ENCODE measurements at places on chromosomes 2 and 18.

DNA sequence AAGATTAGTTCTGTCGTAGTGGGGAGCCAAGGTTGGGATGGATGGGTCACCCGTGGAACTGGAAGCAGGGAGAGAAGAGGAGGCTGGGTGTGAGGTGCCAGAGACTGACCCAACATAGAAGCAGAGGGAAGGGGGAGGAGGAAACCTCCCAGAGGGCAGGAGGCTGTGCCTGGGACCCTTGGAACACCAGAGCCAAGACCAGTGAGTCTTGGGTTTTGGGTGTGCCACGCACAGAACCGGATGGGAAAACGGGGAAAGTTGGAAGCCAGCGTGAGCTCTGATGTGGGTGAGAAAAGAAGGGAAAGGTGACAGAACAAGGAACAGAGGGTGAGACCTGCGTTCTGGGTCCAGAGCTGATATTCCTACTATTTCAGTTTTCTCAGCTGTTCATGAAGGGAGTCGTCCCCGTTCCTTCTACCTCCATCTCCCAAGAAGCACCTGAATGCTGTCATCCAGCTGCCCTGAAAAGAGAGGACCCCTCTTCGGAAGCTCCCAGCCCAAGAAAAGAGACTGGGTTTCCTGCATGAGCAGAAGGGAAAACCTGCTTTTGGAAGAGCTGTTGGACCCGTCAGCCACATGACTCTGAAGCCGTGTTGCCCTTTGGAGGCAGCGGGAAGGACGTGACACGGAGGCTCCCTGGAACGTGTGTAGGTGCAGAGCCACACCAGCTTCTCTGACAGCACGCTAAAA, 250.1 kb downstream of the NDUFA10 start:
- no peak for DNase-seq

DNA sequence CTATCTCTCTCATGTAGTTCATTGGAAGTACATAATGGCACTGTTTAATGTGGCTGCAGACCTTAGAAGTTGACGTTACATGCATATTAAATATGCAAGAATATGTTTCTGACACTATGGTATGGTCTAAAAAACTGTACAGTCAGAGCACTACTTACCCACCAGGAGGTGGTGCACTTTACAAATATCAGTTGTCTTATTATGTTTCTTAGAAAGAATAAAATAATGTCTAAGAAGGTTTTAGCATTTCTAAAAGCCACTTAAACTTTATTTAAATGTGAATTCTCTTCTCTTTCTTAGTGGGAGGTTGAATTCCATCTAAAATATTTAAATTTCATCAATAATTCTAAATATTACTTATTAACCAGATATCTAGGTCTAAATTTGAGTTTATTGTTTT, 4.3 kb downstream of the TMEFF2 start:
- no peak for DNase-seq

DNA sequence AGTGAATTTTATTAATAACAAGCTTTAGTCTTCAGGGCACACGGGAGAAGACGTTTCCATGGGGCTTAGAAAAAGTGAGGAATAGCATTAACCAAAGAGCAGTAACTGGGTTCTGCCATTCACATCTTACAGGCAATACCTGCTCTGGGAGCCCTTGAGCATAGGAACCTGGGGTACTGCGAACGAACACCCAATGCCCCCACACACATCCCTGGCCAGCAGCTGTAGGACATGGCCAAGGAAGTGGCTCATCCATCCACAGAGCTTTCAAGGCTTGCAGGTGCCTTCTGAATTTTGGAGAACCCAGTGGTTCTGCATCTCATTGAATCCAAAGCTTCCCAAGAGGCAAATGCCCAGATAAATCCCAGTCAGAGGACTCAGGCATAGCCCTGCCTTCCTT, 152.2 kb downstream of the MYT1L start:
- no peak for DNase-seq

- no peak for DNase-seq
Observed at GRCh38 chr2:45498661-45499550, 112.2 kb downstream of the SRBD1 start.

DNA sequence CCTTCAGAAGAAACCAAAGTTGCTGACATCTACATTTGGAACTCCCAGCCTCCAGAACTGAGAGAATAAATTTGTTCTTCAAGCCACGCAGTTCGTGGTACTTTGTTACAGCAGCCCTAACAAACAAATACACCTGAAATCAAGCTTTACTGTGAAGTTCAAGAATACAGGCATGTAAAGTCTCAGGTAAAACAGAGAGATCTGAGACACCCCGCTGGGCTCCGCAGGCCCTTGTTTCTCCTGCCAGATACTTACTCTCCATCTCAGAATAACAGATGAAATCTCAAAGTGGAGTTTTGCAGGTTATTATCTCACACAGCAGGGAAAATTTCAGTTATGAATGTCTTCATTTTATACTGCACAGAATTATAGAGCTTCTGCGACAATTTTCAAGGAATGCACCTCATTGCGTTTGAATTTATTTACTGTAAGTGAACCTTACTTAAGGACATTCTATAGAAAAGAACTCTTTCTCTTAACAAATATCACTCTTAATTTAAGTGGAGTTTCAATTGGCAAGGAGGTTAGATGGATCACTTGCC, 492.4 kb upstream of the LRATD1 start:
- no peak for DNase-seq

- no peak for DNase-seq
Observed at GRCh38 chr2:199108056-199108455, 349.7 kb downstream of the SATB2 start.

- no peak for DNase-seq
Observed at GRCh38 chr18:48884771-48885170, 66.0 kb downstream of the SMAD7 start.

DNA sequence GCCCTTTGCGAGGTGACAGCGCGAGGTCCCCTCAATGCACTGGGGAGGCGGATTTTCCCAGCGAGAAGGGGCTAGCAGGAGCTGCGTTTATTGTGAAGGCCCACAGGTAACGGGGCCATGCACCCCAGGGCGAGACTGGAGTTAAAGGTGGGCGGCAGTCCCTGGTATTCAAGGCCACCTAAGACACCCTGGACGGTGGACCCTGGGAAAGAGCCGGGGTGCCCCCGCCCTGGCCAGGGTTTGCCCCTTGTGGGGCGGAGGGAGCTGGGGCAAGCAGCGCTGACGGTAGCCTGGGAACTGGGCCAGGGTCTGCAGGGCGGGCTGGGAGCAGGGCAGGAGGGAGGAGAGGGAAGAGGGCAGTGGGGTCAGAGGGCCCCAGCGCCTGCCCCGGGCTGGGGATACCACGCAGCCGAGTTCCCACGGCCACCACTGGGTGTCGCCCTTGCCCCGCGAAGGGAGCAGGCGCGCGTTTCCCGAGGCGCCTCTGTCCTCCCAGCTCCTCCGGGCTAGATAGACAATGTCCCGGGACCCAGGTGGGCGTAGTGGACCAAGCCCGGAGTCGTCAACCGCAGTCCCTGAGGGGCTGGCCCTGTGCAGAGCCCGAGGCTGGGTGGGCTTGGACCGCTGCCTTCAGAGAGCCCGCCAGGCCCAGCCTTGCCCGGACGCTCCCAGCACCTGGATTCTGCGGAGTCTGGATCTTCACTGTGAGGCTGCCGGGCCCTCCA, 80.2 kb downstream of the SMAD4 start:
- peak; percentile 37 for DNase-seq

GRCh38 chr2:55152475-55153412, 79.3 kb downstream of the CLHC1 start:
- DNase-seq, result peak; percentile 24

- DNase-seq, result no peak
Observed at GRCh38 chr18:7011142-7011541, 106.5 kb downstream of the LAMA1 start.

DNA sequence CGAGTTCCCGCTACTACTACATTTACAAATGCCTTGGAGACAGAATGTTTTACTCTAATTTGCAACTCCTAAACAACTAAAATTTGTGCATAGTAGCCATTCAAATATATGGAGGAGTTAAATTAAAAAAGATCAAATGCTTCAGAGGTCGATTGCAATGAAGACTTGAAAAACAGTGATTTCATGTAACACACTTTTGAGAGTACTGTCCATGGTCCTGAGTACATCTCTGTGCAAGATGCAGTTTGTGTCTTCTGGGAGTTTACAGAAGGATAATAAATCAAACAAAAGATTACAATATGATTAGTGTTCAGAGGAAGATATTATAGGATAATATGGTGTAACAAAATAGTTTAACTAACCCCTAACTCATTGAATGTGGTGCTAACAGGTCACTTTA, 894.7 kb downstream of the TMEM182 start:
- no peak for DNase-seq

DNA sequence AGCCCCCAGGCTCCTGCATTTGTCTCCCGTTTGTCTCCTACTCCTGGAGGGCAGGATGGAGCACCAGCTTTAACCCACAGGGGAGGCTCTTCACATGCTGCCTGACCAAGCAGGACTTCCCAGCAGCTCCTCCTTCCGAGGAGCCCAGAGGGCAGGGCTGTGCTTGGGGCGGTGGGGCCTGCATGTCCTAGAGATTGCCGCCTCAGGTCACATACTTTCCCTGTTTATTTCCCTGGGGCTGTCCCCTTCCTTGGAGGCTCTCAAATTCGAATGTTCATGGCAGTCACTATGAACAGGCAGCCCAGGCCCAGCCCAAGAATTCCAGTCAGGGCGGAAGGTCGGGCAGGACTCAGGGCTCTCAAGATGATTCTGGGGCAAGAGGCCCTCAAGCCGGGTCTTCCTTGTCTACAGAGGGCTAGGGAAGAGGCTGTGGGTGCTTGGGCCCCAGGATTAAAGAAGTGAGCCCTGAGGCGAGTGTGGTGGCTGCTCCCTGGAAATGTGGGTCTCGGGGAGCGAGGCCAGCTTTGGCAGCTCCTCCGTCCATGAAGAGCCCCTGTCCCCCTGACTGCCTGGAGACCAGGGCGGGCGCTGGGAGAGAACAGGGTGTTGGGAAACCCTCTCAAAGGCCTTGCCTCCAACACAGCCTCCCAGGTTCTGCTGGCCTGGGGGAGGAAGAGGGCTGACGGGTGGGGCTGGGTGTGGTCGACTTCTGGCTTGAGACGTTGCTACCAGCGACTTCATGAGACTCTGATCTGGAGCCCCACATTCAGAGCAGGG, 48.9 kb upstream of the HPCAL1 start:
- no peak for DNase-seq

- DNase-seq, result no peak
Observed at GRCh38 chr2:73981081-73982001, 3.4 kb upstream of the TET3 start.

- DNase-seq, result no peak
Observed at GRCh38 chr2:168165985-168166901, 81.2 kb downstream of the STK39 start.

GRCh38 chr2:191693166-191693565, 15.2 kb downstream of the NABP1 start:
- no peak for DNase-seq

DNA sequence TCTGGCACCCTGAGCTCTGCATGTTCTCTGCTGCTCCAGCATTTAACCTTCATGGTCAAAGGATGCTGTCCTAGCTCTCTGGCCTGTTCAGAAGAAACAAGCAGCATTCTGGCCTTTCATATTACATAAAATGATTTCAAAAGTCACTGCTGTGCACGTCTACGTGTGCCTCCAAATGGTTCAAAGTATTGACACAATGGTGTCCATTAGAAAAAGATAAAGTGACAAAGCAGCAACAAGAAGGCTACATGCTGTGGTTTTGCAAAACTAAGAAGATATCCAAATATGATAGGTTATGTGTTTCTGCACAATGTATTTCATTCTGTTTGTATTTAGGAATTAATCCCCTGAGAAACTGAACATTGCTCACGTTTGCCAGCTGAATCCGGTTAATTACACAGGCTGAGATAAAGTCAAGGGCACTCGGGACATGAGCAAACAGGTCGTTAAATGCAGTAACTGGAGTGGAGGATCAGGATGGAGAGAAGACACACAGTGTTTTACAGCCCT, 258.5 kb downstream of the DOK6 start:
- DNase-seq, result no peak

DNA sequence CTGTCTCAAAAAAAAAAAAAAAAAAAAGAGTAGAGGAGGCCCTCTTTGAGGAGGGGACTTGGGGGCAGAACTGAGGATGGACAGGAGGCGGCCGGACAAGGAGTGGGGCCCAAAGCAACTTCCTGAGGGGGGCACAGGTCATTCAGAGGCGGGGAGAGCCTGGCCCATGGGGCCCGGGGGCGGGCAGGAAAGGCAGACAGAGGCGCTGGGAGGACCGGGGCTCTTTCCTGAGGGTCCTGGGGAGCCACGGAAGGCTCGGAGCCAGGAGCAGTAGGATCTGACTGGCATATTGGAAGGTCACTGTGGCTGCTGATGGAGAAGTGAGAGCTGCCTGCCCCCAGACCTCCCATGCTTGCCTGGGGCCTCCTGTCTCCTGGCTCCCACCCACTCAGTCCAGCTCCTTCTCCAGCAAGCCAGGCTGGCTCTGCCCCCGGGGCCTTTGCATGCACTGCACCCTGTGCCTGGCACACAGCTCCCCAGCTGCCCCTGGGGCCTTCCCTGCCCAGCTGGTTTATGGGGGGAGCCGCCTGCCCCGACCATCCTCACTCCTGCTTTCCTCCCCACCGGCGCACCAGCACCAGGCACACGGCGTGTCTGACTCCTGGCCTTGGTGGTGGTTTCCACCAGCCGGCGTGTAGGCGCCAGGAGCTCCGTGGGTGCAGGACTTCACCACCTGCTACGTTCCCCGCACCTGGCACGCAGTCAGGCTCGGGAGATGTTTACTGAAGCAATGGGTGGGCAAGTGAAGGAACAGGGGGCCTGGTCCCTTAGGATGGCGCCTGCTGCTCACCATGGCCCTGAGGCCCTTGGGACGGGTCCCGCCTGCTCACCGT, 5.6 kb downstream of the ESPNL start:
- DNase-seq, result no peak

- DNase-seq, result no peak
Observed at GRCh38 chr2:184779777-184780176, 181.4 kb downstream of the ZNF804A start.

DNA sequence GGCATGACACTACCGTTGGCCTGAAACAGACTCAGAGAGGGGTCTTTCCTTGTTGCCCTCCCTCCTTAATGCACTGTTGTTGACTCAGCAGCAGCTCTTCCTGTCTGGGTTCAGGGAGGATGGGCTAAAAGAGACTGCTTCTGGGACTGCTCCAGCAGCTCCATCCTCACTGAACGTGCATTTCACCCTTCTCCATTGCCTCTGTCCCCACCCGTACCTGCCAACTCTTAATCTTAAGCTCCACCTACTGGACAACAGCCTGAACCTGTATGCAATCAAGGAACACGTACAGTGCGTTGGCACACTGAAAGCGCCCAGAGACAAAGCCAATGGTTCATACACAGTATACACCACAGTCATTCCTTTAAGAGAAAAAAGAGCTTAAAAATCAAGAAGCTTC, 230.8 kb upstream of the RAB6C start:
- DNase-seq, result no peak

Data from NCI-H2107 (cell line).